ENCODE measurements at places on chromosomes 13 and 19. TPM values are rescaled to one million over a fixed set of nuclear protein-coding genes. Genes with fewer than 3 reads are reported as not detected.

The PGLYRP2 gene
- not detected for total RNA-seq

DNA sequence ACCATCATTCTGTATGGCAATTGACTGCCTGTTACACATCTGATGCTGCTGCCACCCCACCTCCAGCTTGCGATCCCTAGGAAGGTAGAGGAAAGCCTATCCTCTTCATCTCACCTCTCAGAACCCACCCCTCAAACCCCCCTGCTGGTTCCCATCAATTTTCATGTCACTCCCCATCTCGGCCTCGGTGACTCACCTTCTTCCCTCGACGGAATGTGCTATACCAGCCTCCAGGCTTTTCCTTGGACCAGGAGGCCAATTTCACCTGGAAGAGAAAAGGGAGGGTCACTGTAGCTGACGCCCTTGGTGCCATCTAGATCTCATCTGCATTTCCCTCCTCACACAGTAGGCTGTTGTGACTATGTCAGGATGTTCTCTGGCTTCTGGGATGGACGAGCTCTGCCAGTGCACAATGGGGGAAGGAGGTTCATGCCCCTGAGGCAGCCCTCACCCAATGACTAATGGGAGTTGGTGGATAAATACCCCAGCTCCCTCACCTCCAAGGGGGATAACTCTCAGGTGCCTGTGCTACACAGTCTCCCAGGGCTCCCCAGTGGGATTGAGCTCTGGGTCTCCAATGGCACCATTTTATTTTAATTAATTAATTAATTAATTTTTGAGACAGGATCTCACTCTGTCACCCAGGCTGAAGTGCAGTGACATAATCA lies 26.4 kb upstream of the OLFM2 start:
- DNase-seq: no peak

GRCh38 chr19:2747349-2747748 lies 7.5 kb upstream of the SLC39A3 start:
- DNase-seq: no peak

DNA sequence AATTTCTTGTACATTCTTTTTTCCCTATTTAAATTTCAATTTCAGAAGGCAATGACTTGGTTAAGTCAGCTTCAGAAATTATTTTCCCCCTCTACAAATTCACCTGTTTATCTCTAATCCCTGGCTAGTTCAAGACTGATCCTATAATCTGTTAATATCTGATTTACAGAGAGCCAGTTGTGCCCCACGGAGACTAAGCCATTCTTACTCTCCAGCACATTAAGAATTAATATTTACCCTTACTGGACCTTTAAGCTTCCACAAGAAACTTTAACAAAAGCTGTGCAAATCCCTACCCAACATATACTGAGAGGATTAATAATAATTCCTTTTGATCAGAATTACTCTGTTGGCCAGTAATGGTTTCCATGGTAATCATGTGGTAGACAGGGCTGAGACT lies 786.2 kb downstream of the PCDH9 start:
- DNase-seq: no peak

DNA sequence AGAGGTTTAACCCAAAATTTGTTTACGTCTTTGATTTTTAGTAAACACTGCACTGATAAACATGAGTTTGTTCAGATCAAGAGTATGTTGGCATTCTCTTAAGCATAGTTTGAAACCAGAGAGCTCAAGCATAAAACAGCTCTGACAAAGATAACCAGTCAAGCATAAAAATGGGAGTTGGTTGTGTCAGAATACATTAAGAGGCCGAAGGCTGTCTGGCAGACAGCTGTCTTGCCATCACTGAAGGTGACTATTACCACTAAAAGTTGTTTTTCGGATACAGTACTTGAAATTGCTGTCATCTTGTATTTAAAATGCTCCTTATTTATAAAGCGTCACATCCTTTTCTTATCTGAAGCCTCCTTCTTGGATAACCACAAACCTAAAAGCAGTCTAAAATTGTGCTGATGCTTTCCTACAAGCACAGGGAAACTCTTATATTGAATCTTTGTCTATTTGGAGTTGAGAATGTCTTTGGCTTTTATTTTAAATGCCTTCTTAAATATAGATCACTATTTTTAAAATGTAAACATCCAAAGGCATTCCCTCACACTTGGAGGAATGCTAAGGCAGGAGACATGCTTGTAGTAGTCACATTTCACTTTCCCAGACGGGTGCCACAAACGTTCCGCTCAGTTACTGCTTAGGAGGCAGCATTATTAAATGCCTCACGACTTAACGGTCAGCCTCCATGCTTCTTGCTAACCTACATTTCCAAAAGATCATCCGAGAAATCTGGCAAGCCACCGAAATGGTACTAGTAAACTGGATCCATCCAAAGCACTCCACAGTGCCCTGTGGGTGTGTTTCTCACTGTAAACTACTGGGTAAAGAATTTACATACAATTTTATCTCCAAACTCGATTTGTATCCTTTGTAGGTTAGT lies 1.5 kb downstream of the SMAD9 start:
- DNase-seq: peak; percentile 14

DNA sequence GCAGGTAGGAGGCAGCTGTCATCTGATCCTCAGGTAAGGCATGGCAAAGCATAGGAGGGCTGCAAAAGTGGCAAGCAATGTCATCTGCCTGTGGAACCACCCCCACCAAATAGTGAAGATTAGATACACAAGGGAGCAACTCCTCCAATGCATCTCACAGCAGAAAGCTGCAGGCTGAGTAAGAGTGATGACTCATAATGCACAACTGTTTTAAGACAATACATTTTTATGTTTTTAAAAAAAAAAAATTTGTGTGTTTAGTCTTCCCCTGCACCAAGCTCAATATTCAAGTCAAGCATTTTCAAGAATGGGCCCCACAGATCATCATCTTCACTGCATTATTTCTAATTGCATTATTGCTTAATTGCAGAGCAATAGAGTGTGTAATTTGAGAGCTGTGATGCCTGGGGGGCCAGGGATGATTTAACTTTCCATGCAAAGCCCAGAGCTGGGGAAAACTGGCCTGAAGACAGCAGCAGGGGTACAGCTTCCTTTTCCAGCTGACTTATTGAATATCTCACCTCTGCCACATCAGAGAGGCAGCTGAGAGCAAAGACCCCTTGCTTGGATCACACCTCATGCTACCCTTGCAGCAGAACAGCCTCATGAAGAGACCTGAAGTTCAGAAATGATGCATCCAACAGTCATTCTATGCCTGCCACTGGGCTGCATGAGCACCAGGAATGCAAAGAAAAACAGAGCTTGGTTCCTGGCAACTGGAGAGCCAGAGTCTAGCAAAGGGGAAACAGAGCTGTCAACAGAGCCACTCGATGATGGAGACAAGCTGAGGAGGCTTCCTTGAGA lies 22.7 kb upstream of the POP4 start:
- no peak for DNase-seq

- DNase-seq: no peak
Measured at GRCh38 chr13:102903659-102904407, 58.0 kb downstream of the ERCC5 start.

DNA sequence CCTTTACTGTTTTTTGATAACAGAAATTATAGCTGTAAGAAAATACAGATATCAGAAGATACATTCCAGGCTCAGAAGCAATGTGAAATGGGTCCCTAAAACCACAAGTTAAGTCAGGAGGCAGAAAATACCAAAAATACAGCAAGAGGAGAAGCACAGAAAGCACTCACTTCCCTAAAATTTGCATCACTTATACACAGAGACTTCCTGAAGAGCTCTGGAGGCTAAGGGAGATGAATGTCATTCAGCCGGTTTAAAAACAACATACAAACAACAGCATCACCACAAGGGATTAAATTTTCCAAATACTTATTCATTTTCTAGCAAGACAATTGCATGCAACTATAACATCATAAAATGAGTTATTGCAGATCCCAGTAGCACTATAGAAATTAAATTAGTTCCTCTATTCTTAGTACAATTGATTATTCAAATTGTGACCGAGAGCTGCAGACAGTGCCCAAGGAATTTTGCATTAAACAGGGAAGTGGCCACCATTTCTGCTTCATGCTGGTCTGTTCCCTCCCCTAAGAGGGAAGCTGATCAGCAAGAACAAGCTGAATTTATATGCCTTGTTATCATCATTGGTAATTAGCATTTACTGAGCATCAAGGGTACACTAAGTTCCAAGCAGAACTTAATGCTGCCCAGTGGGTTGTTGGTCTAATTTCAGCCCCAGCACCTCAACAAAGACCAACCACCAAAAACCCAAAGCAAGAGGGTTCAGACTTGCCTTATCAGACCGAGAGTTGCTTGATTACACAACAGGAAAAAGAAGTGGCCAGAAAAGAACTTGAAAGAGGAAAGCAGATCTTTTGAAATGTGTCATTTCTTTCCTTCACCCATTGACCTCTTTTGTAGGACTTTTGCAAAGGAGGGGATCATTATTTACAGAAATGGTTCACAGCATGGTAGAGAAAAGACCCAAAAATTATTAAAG lies 140.7 kb downstream of the KCTD12 start:
- no peak for DNase-seq

DNA sequence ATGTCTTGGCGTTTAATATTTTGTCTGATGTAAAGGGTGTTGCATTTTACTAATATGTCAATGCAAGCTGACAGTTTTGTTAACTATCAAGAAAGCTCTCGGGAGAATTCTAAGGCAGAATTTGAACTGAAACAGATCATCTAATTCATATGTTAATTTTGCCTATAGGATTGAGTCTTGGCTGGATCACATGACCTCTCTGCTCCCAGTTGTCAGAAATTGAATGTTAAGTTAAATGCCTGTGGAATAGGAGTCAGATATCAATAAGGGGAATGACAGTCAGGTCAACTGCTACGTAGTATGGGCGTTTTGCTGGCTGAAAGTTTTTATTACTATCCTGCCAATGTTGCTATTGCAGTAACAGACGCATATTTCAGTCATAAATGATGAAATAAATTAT lies 358.5 kb downstream of the MYO16 start:
- DNase-seq: no peak

DNA sequence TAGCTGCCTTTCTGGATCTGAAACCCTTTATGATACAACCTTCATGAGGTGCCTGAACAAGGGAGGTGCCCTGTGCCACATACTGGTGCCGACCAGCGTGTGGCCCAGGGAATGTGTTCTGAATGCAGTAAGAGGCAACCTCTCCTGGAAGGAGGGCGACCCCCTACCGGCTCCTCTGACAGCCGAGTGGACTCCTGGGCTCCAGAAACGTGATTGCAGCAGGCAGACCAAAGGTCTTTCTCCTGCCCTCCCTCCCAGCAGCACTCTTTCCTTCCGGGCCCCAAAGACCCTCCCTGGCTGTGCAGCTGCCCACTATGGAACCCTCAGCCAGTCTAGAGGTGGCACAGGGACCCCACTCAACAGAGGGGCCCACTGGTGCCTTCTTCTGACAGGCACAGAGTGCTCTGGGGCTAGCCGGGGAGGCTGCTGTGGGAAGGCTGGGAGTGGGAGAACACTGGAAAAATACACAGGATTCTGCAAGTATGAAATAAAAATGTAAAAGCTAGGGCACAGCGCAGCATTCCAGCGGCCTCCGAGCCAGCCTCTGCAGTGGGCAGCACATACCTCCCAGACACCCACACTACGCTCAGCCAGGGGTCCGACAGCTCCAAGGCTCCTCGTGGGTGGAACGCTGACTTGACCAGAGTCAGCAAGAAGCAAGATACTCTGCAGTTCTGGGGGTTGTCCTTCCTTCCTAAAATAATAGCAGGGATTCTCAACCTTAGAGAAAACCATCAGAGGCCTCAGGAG lies 14.9 kb downstream of the SH3GL1 start:
- no peak for DNase-seq

DNA sequence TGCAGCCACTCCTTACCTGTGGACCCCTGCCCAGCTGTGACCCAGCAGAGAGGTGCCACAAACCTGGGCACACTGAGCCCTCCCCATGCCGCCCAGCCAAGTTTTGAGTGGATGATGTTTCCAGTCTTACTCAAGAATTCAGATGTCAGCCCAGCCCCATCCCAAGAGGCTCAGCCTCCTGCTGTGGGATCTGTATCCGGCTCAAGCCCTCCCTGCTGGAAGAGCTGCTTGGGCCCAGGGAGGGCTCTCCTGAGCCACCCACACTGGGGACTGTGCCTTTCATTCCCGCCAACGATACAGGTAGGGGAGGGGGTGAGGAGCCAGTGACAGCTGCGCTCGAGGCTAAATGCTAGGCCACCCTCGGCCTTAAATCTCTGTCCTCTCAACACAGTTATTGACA lies 5.9 kb upstream of the SLC7A9 start:
- DNase-seq: no peak

DNA sequence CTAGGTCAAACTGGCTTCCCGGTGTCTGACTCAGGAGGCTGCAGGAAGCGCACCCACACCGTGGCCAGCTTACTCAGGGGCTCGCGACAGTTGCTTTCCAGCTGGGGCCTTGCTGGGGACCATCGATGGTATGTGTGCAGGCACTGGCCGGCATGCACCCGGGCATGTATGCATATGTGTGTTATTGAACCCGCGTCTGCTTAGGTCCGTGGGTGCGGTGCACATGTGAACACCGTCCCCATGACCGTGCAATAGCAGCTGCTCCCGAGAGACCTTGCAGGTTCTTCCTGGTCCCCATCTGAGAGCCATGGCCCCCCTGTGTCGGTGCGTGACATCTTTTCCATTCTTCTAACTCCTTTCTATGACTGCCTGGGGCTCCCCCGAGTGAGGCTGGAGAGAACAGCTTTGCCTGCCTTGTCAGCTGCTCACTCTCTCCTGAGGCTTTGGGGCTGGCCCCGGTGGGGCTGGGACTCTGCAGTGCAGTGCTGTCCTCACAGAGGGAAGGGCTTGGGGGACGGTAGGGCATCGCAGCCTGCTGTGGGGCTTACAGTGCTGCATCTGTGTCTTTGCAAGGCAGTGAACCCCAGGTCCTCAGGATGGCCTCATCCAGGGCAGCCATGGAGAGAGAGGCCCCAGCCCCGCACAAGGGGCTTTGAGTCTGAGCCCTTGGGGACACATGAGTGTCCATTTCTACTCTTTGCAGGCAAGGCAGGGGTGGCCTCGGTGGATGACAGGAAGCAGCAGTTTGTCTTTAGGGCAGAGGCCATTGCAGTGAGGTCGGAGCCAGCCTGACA lies 65.1 kb downstream of the CHST8 start:
- DNase-seq: no peak

DNA sequence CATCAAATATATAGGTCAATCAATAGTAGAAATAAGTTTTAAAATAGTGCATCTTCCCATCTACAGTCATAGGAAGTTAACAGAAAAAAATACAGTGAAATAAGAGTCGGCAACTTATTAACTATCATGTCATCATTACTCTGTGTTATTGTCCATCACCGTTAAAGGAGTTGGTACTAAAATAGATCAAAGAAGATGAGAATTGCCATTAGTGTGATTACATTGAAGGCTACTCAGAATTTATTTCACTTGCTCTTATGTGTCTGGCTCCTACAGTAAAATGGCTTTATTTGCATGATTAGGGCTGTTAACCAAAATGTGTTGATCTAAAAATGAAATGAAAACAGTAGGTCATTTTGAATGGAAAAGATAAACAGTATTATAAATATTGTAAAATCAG lies 162.5 kb upstream of the SLITRK1 start:
- DNase-seq: no peak

DNA sequence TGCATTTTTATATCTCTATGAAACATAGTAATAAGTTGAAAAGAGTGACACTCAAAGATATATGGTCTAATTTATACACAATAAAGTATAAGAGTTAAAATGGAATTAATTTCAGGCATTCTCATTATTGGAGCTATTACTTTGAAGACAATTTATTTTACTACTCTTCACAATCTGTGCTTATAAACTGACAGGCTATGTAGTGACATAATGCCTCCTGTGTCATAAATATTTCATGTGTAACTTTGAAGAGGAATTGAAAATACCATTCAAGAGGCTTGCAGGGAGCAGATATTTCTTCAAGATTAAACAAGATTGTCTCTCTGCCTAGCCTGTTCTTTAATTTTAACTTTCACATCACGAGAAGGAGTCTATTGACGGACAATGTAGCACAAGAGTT lies 1881.5 kb upstream of the PCDH20 start:
- DNase-seq: no peak

GRCh38 chr19:8575467-8575997 lies 1.7 kb downstream of the MYO1F start:
- DNase-seq: no peak
